Left colon (tissue), 2 donors: ENCODE measurements at places on chromosomes 7 and 10. TPM values are rescaled to one million over a fixed set of nuclear protein-coding genes. Genes with fewer than 3 reads are reported as not detected.

Gene HTRA1
- total RNA-seq: 14.6 TPM

Gene RAB11FIP2
- 8.6 TPM for total RNA-seq

Gene PPP1R9A
- 24.0 TPM for total RNA-seq

Gene IFIT2
- 4.3 TPM for total RNA-seq

Gene CALCR
- total RNA-seq: not detected

Gene ZNF679
- total RNA-seq: not detected

Gene PAPSS2
- total RNA-seq: 322 TPM

Gene UPK3B
- total RNA-seq: 2.5 TPM

GRCh38 chr10:69268761-69269416 lies 9.4 kb upstream of the HK1 start:
- DNase-seq: no peak

GRCh38 chr7:138226001-138226476 lies 149.8 kb downstream of the AKR1D1 start:
- DNase-seq: no peak

- DNase-seq: no peak
These were observed 110.4 kb downstream of the COL28A1 start for GRCh38 chr7:7425321-7425720.

- DNase-seq: no peak
These were observed 55.9 kb downstream of the FAM204A start for GRCh38 chr10:118286051-118286838.

DNA sequence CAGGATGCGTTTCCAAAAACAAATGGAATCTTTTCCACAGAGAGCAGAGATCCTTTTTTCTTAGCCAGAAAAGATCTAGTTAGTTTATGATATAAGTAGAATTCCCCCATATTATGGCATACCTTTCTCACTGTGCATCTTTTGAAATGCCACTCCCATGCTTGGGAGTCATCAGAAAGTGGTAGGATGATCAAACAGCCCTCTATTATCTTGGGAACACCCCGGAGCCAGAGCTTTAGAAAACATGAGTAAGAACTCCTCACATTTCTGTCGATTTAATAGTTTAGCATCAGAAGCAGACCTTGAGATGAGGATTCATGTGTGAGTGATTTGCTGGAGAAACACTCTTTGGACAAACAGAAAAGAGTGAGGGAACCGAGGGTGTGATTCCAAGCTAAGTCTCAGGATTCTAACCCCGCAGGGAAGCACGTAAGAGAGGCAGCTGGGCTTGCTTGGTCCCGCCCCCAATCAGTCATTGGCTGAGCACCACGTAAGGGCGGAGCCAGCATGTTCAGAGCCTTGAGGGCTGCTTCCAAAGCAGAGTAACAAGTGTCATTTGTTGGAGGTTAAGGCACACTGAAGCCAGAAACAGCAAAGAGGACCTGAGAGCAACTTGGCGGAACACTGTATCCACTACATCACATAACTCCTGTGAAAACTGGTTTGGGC lies 43.7 kb upstream of the NXPH1 start:
- DNase-seq: no peak

DNA sequence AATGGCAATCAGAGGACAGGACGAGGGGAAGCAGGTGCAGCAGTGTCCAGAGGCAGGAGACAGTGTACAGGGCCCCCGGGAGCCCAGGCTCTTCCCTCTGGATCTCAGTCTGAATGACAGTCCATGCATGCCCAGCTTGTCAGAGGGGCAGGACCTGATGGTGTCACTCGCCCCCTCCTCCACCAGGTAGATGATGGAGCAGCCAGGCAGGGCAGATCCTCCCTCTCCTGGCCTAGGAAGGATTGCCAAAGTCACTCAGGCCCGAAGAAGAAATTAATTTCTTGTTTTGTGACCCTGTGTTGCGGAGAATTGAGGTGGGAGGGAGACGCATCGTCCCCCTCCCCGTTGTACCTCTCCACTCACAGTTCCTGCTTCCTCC lies 4.0 kb downstream of the VSTM4 start:
- DNase-seq: no peak

DNA sequence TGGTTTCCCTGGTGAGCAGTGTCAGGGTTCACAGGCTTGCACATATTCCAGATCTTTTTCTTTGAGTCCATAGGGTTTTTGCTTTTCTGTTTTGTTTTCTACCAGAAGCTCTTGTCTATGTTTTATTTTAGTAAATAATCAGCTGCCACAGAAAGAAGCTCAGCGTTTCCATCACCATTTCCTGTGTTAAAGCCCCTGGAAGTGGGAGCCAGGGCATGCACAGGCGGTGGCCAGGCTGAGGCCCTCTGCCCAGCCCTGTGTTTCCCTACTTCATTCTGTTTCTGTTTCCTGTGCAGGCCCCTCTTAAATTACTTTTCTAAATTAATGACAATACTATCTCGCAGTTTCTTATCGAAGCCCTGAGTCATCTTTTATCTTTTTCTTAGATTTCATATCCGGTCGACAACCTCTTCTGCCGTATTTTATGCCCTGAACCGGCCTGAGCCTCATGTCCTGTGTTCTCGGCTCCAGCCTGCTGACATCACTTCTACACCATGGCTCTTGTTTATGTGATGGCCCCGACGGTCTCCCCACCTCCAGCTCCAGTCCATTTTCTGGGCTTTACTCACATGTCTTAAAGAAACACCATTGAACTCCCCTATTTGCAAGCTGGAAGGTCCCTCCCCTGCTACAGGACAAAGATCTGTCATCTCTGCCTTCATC lies 442.2 kb downstream of the TCERG1L start:
- DNase-seq: no peak

GRCh38 chr7:47778153-47778661 lies 170.1 kb downstream of the PKD1L1 start:
- no peak for DNase-seq

GRCh38 chr10:600876-601659 lies 88.4 kb downstream of the DIP2C start:
- DNase-seq: no peak

- DNase-seq: no peak
These were observed 23.9 kb upstream of the TMEM273 start for GRCh38 chr10:49212076-49212475.

DNA sequence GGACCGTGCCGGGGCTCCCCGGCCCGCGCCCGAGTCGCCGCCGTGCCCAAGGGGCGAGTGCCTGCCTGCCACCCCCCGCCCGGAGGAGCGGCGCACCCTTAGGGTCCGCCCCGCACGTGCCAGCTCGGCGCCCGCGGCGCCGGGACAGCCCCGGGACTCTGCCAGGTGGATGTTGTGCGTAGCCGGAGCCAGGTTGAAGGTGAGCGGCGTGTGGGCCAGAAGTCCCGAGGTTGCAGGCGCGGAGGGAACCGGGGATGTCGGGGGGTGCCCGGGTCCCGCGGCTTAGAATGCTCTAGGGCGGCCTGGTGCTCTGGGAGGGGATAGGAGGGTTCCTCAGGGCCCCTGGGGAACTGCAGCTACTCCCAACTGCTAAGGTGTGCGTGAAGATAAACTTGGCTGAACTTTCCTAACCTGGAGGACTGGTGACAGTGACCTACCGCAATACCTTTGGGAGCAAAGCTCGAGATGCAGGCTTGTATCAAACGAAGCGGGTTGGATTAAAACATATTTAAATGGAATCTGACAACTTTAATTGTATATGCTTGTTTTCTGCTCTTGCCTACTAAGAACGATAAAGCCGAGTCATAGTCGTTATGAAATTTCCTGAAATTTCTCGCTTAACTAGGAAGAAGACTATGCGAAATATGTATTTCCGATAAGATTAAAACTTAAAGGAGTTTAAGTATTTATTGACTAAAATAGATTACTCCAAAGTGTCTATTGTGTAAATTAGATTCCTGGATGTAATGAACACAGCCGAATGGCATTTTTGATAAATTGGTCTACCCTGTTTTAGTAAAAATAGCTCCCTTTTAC lies at the start of gene CUX1:
Gene CUX1, plus strand, starts transcription at position 156 of the 816 bp plus-strand sequence. Its CDS starts 14 bp downstream, at position 170.
- peak; percentile 39 for DNase-seq

DNA sequence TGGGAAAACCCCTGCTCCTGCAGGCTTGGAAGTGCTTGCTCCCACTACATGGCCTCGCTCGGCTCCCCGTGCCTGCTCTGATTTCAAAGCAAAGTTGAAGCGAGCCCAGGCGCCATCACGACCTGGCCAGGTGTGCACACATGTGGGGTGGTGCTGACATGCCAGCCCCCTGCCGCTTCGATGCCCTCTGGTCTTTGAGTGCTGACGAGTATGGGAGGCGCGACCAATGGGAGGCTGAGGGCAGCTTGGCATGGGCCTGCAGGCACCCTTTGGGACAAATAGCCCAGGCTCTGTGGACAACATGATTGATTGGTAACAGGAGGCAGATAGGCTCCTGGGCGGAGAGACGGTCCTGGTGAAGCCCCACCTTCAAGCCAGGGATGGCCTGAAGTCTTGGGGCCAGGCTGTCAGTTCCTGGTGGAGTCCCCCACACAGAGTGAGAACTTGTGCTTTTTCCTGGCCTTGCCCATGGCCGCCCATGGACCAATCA lies 252.4 kb upstream of the SEMA3A start:
- DNase-seq: no peak

DNA sequence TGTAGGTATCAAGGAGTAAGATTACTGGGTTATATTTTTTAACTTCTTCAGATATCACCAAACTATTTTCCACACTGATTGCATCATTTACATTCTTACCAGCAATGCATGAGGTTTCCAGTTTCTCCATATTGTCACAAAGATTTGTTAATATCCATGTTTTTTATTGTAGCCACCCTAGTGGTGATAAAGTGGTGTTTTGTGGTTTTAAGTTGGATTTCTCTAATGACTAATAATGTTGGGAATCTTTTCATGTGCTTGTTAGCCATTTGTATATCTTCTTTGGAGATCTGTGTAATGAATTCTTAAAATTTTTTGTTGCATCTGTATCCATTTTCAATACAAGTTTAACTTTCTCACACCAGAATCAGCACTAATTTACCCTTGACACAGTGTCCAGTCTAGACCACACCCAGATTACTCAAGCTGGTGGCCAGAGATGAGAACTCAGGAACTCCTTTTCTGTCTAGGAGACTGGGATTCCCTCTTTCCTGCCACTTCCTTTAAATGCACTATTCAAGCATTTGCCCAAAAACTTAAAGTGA lies 67.0 kb upstream of the PLXDC2 start:
- no peak for DNase-seq

GRCh38 chr7:18064242-18064838 lies 36.7 kb upstream of the PRPS1L1 start:
- DNase-seq: peak; percentile 39

DNA sequence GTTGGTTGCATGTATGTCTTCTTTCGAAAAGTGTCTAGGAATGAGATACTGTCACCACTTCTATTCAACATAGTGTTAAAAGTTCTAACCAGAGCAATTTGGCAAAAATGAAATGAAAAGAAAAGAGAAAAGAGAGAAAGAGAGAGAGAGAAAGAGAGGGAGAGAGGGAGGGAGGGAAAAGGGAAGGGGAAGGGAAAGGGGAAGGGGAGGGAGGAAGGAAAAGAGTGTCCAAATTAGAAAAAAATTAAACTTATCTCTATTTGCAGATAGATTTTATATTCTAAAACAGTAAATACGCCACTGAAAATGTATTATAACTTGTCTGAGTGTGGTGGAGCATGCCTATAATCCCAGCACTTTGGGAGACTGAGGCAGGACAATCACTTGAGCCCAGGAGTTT lies 16.2 kb downstream of the DDX56 start:
- no peak for DNase-seq

DNA sequence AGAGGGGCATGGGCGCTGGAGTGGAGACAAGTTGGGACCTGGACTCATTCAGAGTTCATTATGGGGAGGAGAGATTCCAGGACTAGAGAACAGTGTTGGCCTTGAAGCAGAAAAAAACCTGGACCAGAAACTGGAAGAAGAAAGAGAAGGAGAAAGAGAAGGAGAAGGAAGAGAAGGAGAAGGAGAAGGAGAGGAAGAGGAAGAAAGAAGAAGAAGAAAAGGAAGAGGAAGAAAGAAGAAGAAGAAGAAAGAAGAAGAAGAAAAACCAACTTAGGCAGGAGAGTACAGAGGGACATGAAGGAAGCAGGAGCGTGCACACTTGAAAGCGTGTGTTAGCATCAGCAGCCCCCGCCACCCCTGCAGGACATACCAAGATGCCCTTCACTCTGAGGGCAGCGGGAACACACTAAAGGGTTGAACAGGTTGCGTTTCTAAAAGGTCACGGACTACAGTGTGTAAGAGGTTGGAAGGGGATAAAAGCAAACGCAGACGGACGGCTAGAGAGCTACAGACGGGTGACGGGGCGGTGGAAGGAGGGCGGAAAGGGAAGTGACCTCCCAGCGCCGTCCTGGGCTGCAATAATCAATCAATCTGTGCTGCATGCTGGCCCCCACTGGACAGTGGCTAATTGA lies 95.3 kb downstream of the SEC61G start:
- no peak for DNase-seq

DNA sequence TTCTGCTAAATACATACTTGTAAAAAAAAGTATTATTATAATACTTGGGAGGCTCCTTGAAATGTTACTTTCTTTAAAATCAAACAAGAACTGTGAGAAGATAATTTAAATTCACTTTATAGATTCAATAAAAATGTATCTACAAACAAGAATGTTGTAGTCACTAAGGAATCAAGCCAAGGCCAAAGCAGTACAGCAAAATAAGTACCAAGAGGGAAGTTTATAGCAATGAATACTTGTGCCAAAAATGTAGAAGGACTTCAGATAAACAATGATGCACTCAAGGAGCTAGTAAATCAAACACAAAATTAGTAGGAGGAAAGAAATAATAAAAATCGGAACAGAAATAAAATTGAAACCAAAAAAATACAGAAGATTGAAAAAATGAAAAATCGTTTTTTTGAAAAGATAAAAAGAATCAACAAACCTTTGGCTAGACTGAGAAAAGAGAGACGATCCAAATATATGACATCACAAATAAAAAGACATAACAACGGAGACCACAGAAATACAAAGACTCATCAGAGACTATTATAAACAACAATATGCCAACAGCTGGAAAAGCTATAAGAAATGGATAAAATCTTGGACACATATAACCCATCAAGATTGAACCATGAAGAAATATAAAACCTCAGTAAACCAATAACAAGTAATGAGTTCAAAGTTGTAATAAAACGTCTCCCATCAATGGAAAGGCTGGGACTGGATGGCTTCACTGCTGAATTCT lies 286.0 kb upstream of the TMEM229A start:
- DNase-seq: no peak

DNA sequence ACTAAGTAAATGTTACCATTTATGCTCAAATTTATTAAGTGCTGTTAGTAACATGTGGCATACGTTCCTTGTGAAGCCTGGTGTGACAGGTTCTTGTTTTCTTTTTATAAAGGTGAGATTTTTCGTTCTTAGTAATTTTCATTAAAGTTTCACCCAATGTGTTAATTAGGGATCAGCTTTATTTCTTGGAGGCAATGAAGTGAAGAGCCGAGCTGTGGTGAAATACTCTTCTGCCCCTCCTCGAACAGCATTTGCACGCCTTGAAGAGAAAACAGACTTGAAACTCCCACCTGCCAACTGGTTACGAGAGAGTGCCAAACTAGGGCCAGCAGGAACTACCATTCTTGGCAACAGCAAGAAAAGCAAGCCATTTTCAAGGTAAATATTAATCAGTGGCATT lies 1.5 kb downstream of the EDRF1 start:
- DNase-seq: no peak

DNA sequence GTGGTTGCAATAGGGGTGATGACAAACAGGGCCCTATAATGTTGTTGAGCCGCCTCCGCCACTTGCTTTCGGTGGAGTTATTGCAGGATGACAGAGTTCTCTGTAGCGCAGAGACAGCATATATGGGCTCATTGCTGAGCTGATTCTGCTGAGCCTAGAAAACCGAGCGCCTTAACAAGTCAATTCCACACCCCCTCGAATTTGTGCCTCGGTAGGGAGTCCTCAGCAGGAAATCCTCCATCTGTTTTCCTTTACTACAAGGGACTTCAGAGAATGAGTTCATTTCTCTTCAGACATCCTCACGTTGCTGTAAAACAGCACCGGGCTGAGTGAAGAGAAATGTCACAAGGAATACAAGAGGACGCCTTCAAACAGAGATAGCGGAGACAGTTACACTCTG lies 90.7 kb upstream of the KIAA1217 start:
- DNase-seq: no peak

GRCh38 chr10:1273372-1274105 lies 217.4 kb downstream of the WDR37 start:
- no peak for DNase-seq
